ENCODE measurements at places on chromosomes 7 and 10. TPM values are rescaled to one million over a fixed set of nuclear protein-coding genes. Genes with fewer than 3 reads are reported as not detected.

PTPRE gene
- polyA plus RNA-seq: 12.3 TPM

ZNF716 gene
- polyA plus RNA-seq: not detected

SOSTDC1 gene
- 0.64 TPM for polyA plus RNA-seq

CDC14C gene
- polyA plus RNA-seq: not detected

TPK1 gene
- polyA plus RNA-seq: 7.4 TPM

COX15 gene
- 17.5 TPM for polyA plus RNA-seq

CELF2 gene
- polyA plus RNA-seq: 48.1 TPM

AVPI1 gene
- 11.5 TPM for polyA plus RNA-seq

GDF2 gene
- 0.02 TPM for polyA plus RNA-seq

DRGX gene
- polyA plus RNA-seq: 0.30 TPM

TMEM229A gene
- polyA plus RNA-seq: 0.02 TPM

CALML5 gene
- polyA plus RNA-seq: 368 TPM

ZPBP gene
- polyA plus RNA-seq: 0.05 TPM

WDR86 gene
- 1.3 TPM for polyA plus RNA-seq

ASIC3 gene
- 10.6 TPM for polyA plus RNA-seq

CYP2W1 gene
- 0.48 TPM for polyA plus RNA-seq

PI4K2A gene
- polyA plus RNA-seq: 13.5 TPM

ALDH18A1 gene
- polyA plus RNA-seq: 16.5 TPM

RBP4 gene
- 3.1 TPM for polyA plus RNA-seq

VCL gene
- polyA plus RNA-seq: 15.4 TPM

TRIM74 gene
- 3.2 TPM for polyA plus RNA-seq

LRRC27 gene
- 8.7 TPM for polyA plus RNA-seq

TMEM213 gene
- polyA plus RNA-seq: 0.25 TPM

CTBP2 gene
- polyA plus RNA-seq: 14.6 TPM

ANKRD61 gene
- 0.21 TPM for polyA plus RNA-seq

DPP6 gene
- polyA plus RNA-seq: 0.75 TPM

CYP26A1 gene
- polyA plus RNA-seq: 7.8 TPM

STEAP4 gene
- polyA plus RNA-seq: 7.9 TPM

HABP2 gene
- polyA plus RNA-seq: 0.96 TPM

SLC18A2 gene
- polyA plus RNA-seq: 27.6 TPM

HTR5A gene
- polyA plus RNA-seq: 2.6 TPM

SSC4D gene
- polyA plus RNA-seq: 0.96 TPM

SLC39A12 gene
- 0.23 TPM for polyA plus RNA-seq

MBL2 gene
- 0.09 TPM for polyA plus RNA-seq

SLC26A5 gene
- 0.07 TPM for polyA plus RNA-seq

GPC2 gene
- polyA plus RNA-seq: 8.5 TPM

PTPN20 gene
- polyA plus RNA-seq: 0.78 TPM

TAS2R4 gene
- polyA plus RNA-seq: 0.41 TPM

CHAT gene
- polyA plus RNA-seq: not detected

SPDYE9 gene
- polyA plus RNA-seq: 0.07 TPM

HOXA1 gene
- 0.71 TPM for polyA plus RNA-seq

PDZD7 gene
- 1.4 TPM for polyA plus RNA-seq

AKR1C8 gene
- 0.09 TPM for polyA plus RNA-seq

ACTL6B gene
- 0.18 TPM for polyA plus RNA-seq

HOXA3 gene
- 5.5 TPM for polyA plus RNA-seq

CYP2E1 gene
- 2.6 TPM for polyA plus RNA-seq

OR2A7 gene
- 1.4 TPM for polyA plus RNA-seq

ELOVL3 gene
- polyA plus RNA-seq: 0.48 TPM

PWWP2B gene
- 9.8 TPM for polyA plus RNA-seq

PNPLA8 gene
- 28.2 TPM for polyA plus RNA-seq

All from thymus (tissue), 14 donors.